Hair follicle dermal papilla cell (primary cell): ENCODE measurements at places on chromosomes 1 and 21. TPM values are rescaled to one million over a fixed set of nuclear protein-coding genes. Genes with fewer than 3 reads are reported as not detected.

Gene RHEX
- total RNA-seq, result not detected in 2 replicates

Gene TSPAN1
- total RNA-seq, result 0.65 and 1.2 TPM in 2 replicates

Gene ABL2
- total RNA-seq, result 96.9 and 110 TPM in 2 replicates

Gene LAMC2
- total RNA-seq, result 2.3 and 4.7 TPM in 2 replicates

Gene MTHFR
- 30.4 and 37.6 TPM in 2 replicates for total RNA-seq

Gene EPHA2
- 18.2 and 18.5 TPM in 2 replicates for total RNA-seq

Gene CLDN8
- total RNA-seq, result under 0.01 TPM in 1 of 2 replicates, not detected in the other

Gene SHC1
- 374 and 395 TPM in 2 replicates for total RNA-seq

Gene S100A5
- total RNA-seq, result not detected in 2 replicates

Gene TTC39A
- 1.5 and 1.9 TPM in 2 replicates for total RNA-seq

Gene ETV3L
- total RNA-seq, result not detected in 2 replicates

Gene VPS72
- 42.8 and 45.5 TPM in 2 replicates for total RNA-seq

Gene CYP4A22
- total RNA-seq, result not detected in 2 replicates

Gene MYCL
- 0.16 TPM in 1 of 2 replicates, not detected in the other for total RNA-seq

Gene DAB1
- under 0.01 and 0.49 TPM in 2 replicates for total RNA-seq

Gene REN
- total RNA-seq, result not detected in 2 replicates

Gene OR2L13
- 0.16 TPM in 1 of 2 replicates, not detected in the other for total RNA-seq

Gene KIF17
- total RNA-seq, result 0.32 and 0.61 TPM in 2 replicates

Gene ALX3
- total RNA-seq, result 0.36 and 1.9 TPM in 2 replicates

Gene TMEM200B
- 28.6 and 31.3 TPM in 2 replicates for total RNA-seq

Gene MROH9
- total RNA-seq, result 0.36 TPM in 1 of 2 replicates, not detected in the other

Gene VHLL
- total RNA-seq, result not detected in 2 replicates

Gene LRRC71
- total RNA-seq, result under 0.01 TPM in 1 of 2 replicates, not detected in the other

Gene TMEM125
- not detected in 2 replicates for total RNA-seq

Gene RGL1
- 21.5 and 21.7 TPM in 2 replicates for total RNA-seq

Gene SPRR2E
- not detected in 2 replicates for total RNA-seq

Gene IPO9
- total RNA-seq, result 30.3 and 30.7 TPM in 2 replicates

Gene ELAPOR1
- total RNA-seq, result 0.32 and 0.85 TPM in 2 replicates

Gene NES
- total RNA-seq, result 28.1 and 28.2 TPM in 2 replicates

Gene CD1D
- not detected in 2 replicates for total RNA-seq

Gene CFHR5
- not detected in 2 replicates for total RNA-seq

Gene CD34
- total RNA-seq, result 1.2 and 1.9 TPM in 2 replicates

Gene HSD11B1
- total RNA-seq, result 2.1 TPM in 1 of 2 replicates, not detected in the other

Gene RAB42
- 14.6 and 15.9 TPM in 2 replicates for total RNA-seq

Gene YBEY
- 8.4 and 10.2 TPM in 2 replicates for total RNA-seq

Gene RLF
- 28.9 and 34.4 TPM in 2 replicates for total RNA-seq

Gene EXO5
- 10.7 and 11.0 TPM in 2 replicates for total RNA-seq

Gene CLDN17
- total RNA-seq, result not detected in 2 replicates

Gene ETV3
- total RNA-seq, result 22.7 and 27.1 TPM in 2 replicates

Gene EPHA10
- total RNA-seq, result not detected in 2 replicates

Gene MACO1
- 20.6 and 21.6 TPM in 2 replicates for total RNA-seq

Gene AMPD1
- not detected in 2 replicates for total RNA-seq

Gene DMRTA2
- not detected in 2 replicates for total RNA-seq

Gene SPRR2F
- not detected in 2 replicates for total RNA-seq

Gene POU3F1
- total RNA-seq, result not detected in 2 replicates

Gene TMEM54
- total RNA-seq, result 12.9 and 13.6 TPM in 2 replicates

Gene GBP4
- total RNA-seq, result 0.97 and 1.3 TPM in 2 replicates

Gene CCDC30
- 1.3 and 1.6 TPM in 2 replicates for total RNA-seq
